ENCODE measurements at places on chromosomes 3 and 15.

- DNase-seq, result no peak
These were observed 560.0 kb upstream of the CFAP20DC start for GRCh38 chr3:59609657-59610348.

- DNase-seq, result no peak
These were observed 49.7 kb downstream of the CAPN3 start for GRCh38 chr15:42409011-42409410.

DNA sequence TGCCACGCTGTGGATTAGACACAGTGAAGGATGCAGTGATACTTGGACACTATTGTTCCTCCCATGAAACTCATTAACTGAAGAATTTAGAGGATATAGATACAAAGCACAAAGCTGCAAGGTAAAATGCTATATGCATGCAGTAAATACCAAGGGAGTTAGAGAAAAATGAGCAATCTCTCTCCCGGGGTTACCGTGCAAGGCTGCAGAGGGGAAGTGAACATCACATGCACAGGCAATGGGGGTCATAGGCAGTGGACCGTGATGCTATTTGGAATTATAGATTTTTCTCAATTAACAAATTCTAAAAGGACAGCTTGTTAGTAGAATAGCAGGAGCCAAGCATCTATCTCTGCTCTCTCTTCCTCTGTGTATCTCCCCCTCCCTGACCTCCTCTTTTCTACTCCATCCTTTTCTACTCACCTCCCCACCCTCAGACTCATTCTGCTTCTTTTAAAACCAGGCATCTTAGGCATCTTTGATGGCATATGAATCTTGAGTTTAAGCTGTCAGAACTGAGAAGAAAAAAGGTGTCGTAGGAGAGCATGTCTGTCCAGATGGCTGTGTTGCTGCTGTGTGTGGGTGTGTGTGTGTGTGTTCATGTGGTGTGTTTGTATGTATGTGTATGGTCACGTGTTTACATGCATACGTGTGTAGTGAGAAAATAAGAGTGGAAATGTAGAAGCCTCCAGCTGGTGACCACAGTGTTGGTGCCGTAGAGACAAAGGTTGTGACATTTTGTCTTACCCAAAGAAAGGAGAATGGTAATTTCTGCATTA is 339.0 kb downstream of the EPHB1 start:
- no peak for DNase-seq

DNA sequence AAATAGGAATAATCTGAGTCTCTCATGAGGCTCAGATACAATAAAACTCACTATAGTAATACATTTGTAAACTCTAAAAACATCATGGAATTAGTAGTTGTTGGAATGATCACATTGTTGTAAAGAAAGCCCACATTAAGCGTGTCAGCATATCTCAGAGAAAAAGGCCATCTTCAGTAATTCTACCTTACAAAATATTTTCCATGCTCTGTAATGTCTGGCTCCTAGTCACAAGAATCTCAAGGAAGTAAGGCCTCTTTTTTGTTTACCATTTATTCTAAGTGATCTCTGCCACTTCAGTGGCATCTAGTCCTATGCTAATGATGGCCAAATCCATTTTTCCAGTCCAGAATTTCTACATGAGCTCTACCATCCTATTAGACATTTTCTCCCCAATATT is 240.2 kb upstream of the ZNF717 start:
- no peak for DNase-seq

DNA sequence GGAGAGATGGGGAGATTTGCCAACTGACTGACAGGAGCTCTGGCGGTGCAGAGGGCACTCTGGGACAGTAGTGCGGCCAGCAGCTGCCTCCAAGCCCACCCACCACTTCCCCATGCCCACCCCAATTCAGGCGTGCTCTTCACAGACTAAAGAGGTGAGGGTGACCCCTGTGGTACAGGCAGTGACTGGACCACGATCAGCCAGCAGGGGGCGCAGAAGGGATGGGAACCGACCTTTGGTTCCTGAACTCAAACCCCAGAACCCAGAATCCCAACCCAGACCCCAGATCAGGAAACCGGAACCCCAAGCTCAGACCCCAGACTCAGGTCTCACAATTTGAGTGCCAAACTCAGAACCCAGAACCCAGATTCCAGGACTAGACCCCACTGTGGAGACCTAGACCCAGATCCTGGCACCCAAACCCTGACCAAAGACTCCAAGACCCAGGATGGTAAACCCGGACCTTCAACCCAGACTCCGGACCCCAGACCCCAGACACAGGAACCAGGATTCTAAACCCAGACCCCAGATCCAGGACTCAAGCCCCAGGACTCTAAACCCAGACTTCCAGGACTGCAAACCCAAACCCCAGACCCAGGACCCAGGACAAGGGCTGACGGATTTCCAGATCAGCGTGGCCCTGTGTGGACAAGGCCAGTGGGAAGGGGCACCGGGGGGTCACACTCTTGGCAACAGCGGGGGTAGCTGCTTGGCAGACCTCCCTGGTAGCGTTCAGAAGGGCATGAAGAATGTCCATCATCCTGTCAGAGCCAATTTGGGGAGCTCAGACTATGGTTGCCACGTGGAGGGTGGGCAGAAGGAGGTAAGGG is 3.7 kb upstream of the MYL3 start:
- peak; percentile 62 for DNase-seq

GRCh38 chr15:46622851-46623250 is 988.0 kb downstream of the SQOR start:
- no peak for DNase-seq

DNA sequence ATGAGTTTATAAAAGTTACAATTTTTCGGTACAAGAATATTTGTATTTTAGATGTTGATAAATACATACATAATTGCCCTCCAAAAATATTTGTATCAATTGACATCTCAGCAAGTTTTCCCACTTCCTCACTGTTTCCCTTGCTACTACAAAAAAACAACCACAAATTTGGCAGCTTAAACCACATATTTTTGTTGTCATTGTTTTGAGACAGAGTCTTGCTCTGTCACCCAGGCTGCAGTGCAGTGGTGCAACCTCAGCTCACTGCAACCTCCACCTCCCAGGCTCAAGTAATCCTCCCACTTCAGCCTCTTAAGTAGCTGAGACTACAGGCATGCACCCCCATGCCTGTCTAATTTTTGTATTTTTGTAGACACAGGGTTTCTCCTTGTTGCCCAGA is 162.8 kb upstream of the RARB start:
- no peak for DNase-seq
